ENCODE measurements at places on chromosomes 2 and 18.
A peak's percentile ranks its signal among the peaks of the same experiment; 100 is the strongest.

- no peak overlapping the region for H3K4me3 ChIP-seq
- H3K27me3 ChIP-seq = no peaks in the 10 kb centered on the region
- no peak overlapping the region for H3K27ac ChIP-seq
These were observed 156.8 kb upstream of the RBMS1 start for GRCh38 chr2:160650196-160651118.

DNA sequence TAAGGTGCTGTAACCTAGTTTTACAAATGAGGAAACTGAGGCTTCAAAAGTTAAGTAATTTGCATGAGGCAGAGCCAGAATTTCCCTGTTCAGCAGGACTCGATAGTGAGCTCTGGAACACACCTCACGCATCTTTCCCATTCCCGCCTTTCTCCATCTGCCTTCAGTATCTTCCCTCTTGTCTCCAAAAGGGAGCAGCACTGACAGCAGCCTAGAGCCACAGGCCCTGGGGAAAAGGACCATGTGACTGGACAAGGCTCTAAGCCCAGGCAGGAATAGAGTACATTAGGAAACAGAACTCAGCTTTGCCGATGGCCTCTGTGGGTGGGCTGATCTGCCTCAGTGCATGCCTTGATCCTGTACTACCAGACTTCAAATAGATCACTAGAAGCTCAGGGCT lies 21.5 kb downstream of the GPR155 start:
- no peak for DNase-seq
- no peaks in the 10 kb centered on the region for H3K4me1 ChIP-seq
- H3K4me3 ChIP-seq = no peak overlapping the region
- H3K27me3 ChIP-seq = no peaks in the 10 kb centered on the region

DNA sequence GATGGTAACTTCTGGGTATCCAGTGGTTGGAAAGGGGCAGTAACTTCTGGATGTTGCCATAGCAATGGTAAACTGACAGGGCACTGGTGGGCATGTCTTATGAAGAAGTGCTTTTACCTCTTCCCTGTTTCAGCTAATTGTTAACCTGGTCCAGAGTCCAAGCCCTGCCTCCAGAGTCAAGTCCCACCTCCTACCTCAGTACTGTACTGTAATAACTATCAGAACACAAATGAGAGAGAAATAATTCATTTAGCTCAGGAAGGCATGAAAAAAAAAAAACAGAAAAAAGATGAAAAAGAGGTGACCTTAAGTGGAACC lies 237.0 kb downstream of the ZNF804A start:
- H3K4me1 ChIP-seq = no peaks in the 10 kb centered on the region
- H3K27me3 ChIP-seq = no peaks in the 10 kb centered on the region
- no peaks in the 10 kb centered on the region for H3K36me3 ChIP-seq

DNA sequence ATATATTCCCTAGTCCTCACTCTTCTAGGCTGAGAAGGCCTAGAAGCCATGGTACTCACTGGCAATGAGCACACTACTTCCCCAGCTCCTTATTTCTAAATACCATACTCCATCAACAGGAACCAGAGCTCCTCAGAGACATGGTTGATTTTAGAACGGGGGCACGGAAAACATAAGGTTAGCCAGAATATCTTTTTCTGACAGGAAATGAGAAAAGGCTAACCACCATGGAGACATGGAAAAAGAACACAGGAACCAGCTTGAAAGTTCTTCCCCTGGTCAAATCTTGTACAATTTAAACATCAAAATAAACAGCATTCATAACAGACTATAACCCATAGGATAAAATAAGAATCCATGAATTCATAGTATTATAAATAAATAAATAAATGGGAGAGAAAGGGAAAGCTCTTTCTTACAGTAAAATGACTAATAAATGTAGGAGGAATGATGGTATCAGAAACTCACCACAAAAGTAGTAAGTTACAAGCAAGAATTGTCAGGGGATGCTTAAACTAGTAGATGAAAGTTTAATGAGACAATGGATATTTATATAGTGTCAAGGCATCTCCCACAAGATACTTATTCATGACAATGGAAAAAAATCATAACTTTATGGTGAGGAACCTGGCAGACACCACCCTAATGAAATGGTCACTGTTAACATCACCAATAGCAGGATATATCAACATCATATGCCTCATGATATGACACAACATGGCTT lies 20.6 kb upstream of the GCC2 start:
- H3K4me3 ChIP-seq = no peak overlapping the region
- no peak overlapping the region for H3K27ac ChIP-seq
- H3K36me3 ChIP-seq = no peaks in the 10 kb centered on the region
- peaks cover 2% of the 10 kb centered on the region for H3K27me3 ChIP-seq
- DNase-seq = no peak
- no peaks in the 10 kb centered on the region for H3K4me1 ChIP-seq

DNA sequence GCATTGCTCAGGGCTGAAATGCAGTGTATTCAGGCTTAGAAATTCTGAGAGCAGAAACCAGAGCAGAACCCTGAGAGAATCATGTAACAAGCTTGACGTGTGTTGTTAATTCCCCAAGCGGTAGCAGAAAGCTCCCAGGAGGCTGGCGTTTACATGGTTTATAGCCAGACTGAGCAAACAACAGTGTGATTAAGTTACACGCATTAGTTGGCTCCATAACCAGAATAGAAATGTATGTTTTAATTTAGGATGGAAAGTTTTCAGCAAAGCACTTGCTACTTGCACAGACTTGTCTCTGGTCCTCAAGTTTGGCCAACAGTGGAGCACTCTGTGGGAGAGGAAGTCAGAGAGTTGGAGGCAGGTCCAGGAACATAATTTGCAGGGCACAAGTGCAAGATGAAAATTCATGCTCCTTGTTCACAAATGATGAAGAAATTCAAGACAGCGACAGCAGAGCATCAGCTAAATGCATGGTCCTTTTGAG lies 69.3 kb downstream of the MAPK4 start:
- H3K4me3 ChIP-seq = no peak overlapping the region
- no peaks in the 10 kb centered on the region for H3K36me3 ChIP-seq
- H3K27ac ChIP-seq = no peak overlapping the region

GRCh38 chr2:114294741-114295140 lies 147.7 kb upstream of the DPP10 start:
- no peaks in the 10 kb centered on the region for H3K36me3 ChIP-seq
- no peak for DNase-seq
- no peak overlapping the region for H3K27ac ChIP-seq
- H3K4me1 ChIP-seq = no peaks in the 10 kb centered on the region

DNA sequence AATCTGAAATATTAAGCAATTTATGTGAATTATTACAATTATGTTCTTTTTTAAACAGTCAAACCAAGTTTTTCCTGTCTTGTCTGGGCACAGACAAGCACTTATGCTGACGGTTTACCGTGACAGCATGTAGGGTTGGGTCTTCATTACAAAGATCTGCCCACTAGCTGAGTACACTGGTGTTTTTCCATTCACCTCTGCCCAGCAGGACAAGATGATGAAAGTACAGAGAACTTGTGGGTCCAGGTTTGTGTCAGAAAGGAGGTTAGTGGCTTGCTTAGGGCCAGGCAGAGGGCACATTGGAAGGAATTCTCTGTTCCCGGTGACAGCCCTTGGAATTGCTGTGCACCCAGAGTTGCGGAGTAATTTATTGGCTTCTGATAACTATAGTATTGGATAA lies 14.0 kb downstream of the NABP1 start:
- no peaks in the 10 kb centered on the region for H3K27me3 ChIP-seq
- no peak for DNase-seq
- H3K36me3 ChIP-seq = peaks cover 26% of the 10 kb centered on the region
- no peak overlapping the region for H3K27ac ChIP-seq
- H3K4me3 ChIP-seq = no peak overlapping the region

DNA sequence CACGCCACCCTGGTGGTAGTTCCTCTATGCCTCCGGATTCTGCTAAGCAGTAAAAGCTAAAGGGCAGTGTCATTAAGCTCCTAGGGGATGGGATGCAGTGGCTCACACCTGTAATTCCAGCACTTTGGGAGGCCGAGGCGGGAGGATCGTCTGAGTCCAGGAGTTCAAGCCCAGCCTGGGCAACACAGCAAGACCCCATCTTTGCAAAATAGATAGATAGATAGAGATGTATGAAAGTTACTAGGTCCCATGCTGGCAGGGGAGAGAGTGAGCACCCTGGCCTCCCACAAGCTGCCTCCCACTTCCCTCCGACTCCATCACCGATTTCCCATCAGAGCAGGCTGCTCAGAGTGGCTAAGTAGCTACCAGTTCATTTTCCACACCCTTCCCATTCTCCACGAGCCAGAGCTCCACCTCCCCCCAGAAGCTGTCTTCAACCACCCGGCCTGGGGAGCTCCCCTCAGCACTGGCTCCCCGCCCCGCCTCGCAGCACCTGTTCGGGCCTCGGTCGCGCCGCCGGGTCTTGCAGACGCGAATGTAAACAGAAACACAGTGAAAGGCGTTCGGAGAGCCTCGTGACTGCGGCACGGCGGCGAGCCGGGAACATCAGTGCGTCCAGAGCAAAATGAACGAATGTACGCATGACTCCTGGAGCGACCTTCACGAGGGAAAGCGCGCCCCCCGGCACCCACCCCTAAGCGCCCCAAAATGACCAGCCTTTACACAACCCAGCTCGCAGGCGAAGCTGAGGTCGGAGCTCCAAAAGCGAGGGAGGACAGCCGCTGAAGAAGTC lies 598 bp upstream of the CEP68 start:
- peak; percentile 76 for DNase-seq
- H3K27ac ChIP-seq = peak overlapping the region; percentile 84
- no peaks in the 10 kb centered on the region for H3K36me3 ChIP-seq
- H3K4me3 ChIP-seq = peak overlapping the region; percentile 92
- peaks cover 49% of the 10 kb centered on the region for H3K4me1 ChIP-seq
- no peaks in the 10 kb centered on the region for H3K27me3 ChIP-seq

DNA sequence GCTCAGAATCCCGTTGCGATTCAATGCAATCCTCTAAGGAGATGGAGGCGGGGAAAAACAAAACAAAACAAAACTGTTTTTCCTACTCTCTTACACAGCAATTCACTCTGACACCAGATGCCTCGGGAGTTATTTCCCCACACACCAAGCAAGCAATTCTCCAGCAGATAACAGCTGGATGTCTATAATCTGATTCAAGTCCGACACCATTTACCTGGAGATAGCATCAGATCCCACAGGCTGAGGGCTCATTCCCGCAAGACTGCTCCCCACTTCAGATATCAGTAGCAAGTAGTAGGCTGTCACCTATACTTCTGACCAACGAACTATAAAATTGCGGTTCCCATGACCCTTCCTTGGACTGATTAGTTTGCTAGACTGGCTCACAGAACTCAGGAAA lies 58.7 kb downstream of the DTNB start:
- H3K36me3 ChIP-seq = peaks cover 3% of the 10 kb centered on the region
- no peak overlapping the region for H3K27ac ChIP-seq
- no peak for DNase-seq
- no peaks in the 10 kb centered on the region for H3K27me3 ChIP-seq

GRCh38 chr18:54805571-54806334 lies 22.5 kb upstream of the RAB27B start:
- peaks cover 5% of the 10 kb centered on the region for H3K4me1 ChIP-seq
- H3K27me3 ChIP-seq = peaks cover 2% of the 10 kb centered on the region
- no peak overlapping the region for H3K4me3 ChIP-seq
- no peak for DNase-seq

DNA sequence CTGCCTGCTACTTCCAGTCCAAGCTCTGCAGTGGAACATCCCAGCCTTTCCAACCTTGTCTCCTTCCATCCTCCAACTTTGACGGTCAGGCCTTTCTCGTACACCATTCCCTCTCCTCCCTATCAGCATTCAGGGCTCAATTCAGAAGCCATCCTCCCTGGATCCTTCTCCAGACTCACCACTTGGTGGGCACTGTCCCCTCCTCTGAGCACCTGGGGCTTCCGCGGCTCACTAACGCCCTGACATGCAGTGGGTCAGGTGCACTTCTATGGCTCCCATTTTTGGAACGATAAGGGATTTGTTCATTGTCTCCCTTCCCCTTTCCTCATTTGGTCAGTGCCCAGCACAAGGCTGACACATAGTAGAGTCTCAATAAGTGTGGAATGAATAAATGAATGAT lies 56.7 kb downstream of the TNS1 start:
- H3K36me3 ChIP-seq = no peaks in the 10 kb centered on the region
- DNase-seq = no peak
- H3K4me1 ChIP-seq = no peaks in the 10 kb centered on the region
- H3K4me3 ChIP-seq = no peak overlapping the region

DNA sequence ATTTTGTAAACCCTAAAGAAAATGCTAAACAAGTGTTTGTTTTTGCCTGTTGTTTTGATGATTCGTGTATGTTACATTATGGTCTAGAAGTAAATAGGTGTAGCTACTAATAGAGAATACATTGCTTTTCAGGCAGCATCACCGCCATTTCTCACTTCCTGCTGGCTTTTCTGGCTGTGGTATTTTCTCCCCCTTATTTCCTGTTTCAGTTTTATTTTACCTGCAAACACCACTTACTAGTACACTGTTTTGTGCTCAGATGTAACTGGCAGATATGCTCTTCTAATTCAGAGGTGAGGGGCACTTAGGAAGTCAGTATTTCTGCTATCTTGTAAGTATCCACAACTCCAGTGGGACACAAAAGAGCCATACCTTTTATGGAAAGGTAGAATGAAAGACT lies 38.1 kb upstream of the SLC3A1 start:
- peak overlapping the region; percentile 64 for H3K27ac ChIP-seq
- H3K4me1 ChIP-seq = peaks cover 32% of the 10 kb centered on the region
- peaks cover 3% of the 10 kb centered on the region for H3K36me3 ChIP-seq
- no peaks in the 10 kb centered on the region for H3K27me3 ChIP-seq
- H3K4me3 ChIP-seq = no peak overlapping the region

GRCh38 chr2:67566285-67566684 lies 169.2 kb downstream of the ETAA1 start:
- no peaks in the 10 kb centered on the region for H3K36me3 ChIP-seq
- no peaks in the 10 kb centered on the region for H3K27me3 ChIP-seq
- no peak for DNase-seq
- H3K4me1 ChIP-seq = no peaks in the 10 kb centered on the region
- no peak overlapping the region for H3K4me3 ChIP-seq

GRCh38 chr18:62894681-62895390 lies 179.5 kb downstream of the PHLPP1 start:
- no peak overlapping the region for H3K27ac ChIP-seq
- DNase-seq = no peak
- H3K36me3 ChIP-seq = peaks cover 11% of the 10 kb centered on the region
- H3K4me1 ChIP-seq = peaks cover 2% of the 10 kb centered on the region

All from activated CD8-positive, alpha-beta T cell treated with anti-CD3 and anti-CD28 coated beads for 36 hours (primary cell).